ENCODE measurements at places on chromosomes 3 and 15.
A peak's percentile ranks its signal among the peaks of the same experiment; 100 is the strongest.

GRCh38 chr15:85168642-85169173, 187.1 kb downstream of the PDE8A start:
- peak; percentile 1 for DNase-seq

DNA sequence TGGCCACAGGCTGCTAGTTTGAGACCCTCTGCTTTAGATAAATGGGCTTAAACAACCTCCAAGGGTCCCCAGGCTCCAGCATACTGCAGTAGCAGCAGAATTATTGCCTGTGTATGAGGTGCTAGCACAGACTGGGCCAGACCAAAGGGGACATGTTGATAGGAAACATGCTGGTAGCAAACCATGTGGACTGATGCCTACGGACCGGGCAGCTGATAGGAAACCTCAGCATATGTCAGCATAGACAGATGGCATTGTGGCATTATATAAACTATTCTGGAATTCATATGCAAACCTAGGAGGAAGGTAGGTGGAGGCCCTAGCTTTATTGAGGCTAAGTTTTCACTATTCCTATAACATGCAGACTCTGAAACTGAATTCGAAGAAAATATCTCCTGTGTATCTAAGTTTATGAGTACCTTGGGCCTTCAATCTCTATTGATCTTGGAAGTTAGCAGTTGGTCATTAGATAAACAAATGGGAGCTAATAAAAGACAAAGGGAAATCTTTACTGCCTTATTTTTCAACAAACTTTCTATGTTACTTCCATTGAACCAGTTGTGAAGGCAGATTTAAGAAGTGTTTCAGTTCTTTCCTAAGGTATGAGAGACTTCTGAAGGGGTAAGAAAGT, 1.7 kb upstream of the HGD start:
- DNase-seq = no peak

GRCh38 chr15:65666257-65666656, 44.5 kb downstream of the SLC24A1 start:
- no peak for DNase-seq

DNA sequence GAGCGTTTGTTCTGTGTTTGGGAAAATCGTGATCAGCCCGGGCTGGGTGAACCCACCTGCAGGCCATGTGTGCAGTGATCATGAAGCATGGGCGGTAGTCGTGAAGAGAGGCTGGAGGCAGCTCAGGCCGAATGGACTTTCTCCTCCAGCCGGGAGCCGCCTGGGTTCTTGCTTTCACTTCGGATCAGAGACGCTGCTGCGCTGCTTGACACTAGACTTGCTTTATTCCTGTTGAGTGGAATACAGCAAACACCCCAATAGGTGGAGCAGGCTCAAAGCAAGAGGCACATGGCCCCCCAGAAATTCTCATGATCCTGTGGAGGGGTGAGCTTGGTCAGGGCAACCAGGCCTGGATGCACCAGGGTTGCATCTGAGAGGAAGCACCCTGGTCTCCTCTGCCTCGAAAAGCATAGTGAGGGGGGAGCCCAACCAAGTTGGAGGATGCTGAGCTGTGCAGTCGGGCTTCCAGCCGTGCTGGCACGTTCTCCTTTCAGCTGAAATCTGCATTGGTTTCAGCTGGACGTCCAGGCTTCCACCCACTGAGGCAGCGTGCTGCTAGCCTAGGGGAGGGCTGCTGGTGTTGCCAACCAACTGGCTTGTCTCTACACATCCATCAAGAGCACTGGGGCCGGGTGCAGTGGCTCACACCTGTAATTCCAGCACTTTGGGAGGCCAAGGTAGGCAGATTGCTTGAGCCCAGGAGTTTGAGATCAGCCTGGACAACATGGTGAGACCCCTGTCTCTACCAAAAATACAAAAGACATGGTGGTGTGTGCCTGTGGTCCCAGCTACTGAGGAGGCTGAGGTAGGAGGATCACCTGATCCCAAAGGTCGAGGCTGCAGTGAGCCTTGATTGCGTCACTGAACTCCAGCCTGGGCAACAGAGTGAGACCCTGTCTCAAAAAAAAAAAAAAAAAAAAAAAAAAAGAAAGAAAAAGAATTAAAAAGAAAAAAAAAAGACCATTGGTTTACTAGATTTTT, 2.8 kb upstream of the NRROS start:
- DNase-seq = no peak

DNA sequence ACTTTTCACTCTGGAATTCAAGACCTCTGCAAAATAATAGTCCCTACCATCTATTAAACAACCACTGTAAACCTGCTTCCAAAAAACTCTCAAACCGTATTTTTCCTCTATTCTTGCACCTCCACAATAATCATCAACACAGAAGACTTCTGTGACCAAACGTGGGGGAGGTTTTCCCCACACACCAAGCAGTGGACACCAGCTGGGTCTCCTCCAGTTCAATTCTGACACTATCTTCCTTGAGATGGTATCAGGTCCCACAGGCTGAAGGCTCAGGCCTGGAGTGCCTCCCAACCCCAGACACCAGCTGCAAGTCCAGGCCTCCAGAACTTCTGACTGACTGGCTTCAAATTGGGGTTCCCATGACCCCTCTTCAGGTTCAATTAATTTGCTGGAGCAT, 89.6 kb upstream of the RAP2B start:
- no peak for DNase-seq

DNA sequence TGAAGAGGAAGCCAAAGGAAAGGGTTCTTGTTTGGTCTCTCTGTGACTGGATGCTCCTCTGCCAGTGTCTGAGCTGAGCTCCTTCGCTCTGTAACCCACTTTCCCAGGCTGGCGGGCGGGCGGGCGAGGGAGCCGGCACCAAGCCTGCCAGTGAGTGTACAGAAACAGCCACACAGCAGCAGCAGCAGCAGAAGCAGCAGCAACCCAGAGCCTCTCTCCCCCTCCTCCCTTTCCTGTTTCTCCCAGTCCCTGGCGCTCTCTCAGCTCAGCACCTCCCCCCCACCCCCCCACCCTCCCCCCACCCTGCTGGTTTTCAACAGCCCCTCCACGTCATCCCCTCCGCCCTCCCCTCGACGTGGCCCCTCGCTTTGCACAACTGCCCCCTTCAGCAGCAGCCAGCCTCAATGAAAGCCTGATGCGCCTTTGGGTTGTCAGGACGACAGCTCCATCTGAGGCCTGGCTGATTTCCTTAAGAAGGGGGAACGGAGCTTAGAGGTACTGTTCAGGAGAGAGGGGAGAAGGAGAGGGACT, at the start of gene LSAMP:
Gene LSAMP, minus strand, starts transcription at position 177 of the 531 bp plus-strand sequence.
- DNase-seq = no peak

DNA sequence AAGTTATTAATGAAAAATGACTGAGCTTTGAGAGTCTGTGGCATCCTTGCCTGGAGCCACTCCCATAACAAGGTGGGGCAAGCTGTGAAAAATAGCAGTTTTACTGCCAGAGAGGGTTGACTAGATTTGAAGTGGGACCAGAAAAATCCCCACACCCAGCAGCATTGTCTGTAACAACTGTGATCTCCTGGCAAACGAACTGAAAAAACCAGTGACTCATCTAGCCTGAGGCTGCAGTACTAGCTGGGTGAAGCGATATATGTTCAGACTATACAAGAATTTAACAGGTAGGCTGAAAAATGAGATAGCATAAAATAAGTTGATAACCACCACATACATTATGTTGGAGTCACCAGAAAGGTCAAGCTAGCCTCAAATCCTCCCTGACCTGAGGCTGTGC, 64.0 kb downstream of the DPH6 start:
- no peak for DNase-seq

DNA sequence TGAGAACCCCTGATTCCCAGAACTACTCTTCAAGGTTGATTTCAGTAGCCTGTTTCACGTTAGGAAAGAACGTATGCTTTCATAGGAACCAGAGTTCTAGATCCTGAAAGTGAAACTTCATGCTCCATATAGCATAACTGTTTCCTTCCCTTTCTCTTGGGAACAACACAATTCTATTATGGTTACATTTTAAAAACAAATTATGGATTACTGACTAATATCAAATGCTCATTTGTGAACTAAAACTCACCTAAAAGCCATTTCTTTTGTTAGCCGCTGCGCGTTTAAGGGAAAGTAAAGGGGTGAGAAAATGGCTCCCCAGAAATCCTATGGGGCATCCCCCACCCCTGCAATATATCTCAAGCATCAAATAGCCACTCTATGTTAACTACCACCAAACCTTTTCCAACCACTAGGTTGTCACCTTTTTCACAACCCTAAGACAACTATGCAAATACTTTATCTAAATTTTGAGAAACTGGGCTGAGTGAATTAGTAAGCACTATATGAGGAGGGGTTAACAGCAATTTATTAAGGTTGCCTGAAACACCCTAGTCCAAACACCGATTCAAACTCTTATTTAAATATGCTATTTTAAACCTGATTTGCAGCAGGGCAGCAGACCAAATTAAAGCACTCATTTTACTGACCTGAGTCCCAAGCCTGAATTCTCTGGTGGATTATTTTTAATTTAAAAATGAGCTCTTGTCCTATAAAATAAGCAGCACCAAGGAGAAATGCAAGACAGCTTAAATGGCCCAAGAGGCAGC, 2.4 kb downstream of the SIAH2 start:
- DNase-seq = no peak

DNA sequence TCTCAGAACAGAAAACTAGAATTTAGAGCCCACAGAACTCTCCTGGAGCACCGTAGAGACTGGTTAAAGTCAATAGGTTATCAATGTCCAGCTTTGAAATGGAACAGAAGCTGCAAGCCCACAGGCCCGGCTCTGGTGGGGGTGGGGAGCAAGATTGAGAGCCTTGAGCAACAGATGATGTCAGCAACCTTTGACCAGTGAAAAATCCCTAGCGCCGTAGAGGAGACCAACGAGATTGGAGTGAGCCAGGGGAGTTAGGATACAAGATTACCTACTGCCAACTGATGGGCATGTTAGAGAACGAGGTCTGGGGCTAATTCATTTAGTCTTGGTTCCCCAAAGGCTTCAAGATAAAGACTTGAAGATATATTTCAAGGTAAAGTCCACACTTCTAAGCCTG, 345.5 kb upstream of the LMCD1 start:
- no peak for DNase-seq

GRCh38 chr3:123281929-123282328, 80.2 kb downstream of the SEC22A start:
- no peak for DNase-seq

DNA sequence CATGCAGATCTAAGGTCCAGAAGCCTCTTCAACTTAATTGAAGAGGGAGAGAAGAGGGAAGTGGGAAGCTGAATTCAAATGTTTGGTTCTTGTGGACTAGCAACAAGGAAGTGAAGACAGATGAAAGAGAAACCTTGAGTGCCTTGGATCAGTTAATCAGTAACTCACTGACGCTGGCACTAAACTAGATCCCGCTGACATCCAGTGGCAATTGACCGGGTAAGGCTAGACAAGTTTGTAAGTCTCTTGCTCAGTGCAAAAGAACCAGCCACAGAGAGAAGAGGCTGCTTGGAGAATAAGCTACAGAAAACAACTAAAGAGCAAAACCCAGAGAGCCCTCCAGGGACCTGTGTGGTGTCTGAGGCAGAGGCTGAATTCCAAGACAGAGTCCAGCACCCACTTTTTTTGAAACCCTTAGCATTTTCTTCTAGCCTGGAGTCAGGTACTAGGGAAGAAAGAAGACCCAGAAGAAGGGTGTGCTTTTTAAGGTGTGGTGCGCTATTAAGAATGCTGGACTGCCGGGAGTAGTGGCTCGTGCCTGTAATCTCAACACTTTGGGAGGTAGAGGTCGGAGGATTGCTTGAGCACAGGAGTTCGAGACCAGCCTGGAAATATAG, 6.9 kb downstream of the PLCH1 start:
- no peak for DNase-seq

DNA sequence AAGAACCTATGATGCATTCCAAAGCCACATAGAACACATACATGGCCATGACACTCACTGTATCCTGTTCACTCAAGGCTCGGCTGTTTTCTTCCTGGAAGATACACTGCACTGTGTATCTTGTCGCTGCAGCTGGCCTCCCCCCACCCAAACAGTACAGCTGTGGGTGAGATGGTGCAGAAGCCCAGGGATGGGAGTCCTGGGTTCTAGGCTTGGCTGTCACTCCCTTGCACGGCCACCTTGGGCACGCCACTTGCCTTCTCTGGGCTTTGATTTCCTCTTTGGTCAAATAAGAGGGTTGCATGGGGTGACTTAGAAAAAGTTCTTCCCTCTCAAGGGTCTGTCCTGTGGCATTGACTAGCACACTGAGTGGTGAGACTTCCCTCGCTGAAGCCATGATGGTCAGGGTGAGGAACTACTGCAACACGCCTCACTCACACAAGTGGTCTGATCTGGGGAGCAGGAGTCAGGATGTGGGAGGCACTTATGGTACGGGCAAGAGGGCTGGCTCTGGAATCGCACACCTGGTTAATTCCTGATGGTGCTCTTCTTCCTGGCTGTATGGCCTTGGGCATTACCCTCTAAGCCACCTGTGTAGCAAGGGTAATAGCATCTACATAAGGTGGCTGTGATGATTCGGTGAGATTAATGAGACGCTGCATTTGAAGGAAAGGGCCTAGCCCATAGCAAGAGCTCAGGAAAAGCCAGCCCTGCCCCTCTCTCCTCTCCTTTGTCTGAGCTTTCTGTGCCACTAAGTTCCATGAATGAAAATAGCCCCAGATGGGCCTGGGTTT, 44.0 kb downstream of the ANP32A start:
- no peak for DNase-seq

DNA sequence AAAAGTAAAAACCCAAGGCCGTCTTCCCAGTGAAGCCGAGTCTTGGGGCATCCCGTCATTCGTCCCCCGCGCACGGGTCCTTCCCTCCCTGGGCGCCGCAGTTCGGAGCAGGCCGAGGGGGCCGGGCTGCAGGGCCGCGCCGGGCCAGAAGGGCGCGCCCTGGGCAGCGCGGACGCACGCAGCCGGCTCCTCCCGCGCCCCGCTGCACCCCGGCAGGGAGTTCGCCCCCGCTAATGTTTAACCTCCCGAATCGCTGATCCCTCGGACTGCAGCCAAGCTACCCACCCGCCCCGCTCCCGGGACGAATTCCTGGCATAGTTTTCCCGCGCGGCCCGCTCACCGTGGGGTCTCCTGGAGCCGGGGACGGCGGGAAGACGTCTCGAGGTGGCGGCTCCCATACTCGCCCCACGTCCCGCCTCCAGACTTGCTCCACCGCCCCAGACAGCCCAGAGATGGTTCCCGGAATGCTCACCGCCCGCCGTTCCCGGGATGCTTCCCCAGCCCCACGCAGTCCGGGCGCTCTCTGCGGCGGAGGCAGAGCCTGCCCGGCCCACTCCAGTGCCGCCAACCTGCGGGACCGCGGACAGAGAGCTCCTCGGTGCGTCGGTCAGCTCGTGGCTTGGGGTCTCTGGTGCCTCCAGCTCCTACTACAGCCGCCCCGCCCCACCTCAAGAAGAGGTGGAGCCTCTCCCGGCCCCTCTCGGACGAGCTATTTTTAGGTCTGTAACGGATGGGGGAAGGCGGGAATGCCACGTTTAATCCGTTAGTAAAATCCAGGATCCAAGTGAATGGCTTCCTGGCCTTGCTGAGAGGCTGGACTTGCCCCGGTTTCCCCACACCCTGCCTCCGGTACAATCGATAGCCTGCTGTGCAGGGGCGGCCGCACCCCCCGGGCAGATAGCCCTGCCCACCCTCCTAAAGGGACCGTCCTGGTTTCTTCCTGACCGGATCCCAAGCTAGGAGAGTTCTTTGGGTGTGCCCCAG, at the start of gene DZIP1L:
Gene DZIP1L, minus strand, starts transcription at position 621 of the 984 bp plus-strand sequence. CDS start 11,637 bp downstream, outside the sequence.
- no peak for DNase-seq

GRCh38 chr3:16052964-16053363, 121.5 kb upstream of the GALNT15 start:
- no peak for DNase-seq
